ENCODE measurements at places on chromosomes 4 and X.

GRCh38 chrX:63754136-63754859 is 30.7 kb downstream of the ARHGEF9 start:
- no peak for DNase-seq

GRCh38 chr4:56261027-56261426 is 126.3 kb downstream of the AASDH start:
- DNase-seq, result no peak

- DNase-seq, result no peak
These were observed 20.6 kb downstream of the GAB1 start for GRCh38 chr4:143357161-143357845.

- no peak for DNase-seq
These were observed 67.0 kb downstream of the TMEM156 start for GRCh38 chr4:38964942-38965775.

- DNase-seq, result no peak
These were observed 137.5 kb downstream of the RASL11B start for GRCh38 chr4:52999626-53000025.

GRCh38 chr4:81555489-81555888 is 83.8 kb upstream of the RASGEF1B start:
- DNase-seq, result no peak

GRCh38 chr4:6767386-6767747 is 15.2 kb upstream of the KIAA0232 start:
- DNase-seq, result no peak

DNA sequence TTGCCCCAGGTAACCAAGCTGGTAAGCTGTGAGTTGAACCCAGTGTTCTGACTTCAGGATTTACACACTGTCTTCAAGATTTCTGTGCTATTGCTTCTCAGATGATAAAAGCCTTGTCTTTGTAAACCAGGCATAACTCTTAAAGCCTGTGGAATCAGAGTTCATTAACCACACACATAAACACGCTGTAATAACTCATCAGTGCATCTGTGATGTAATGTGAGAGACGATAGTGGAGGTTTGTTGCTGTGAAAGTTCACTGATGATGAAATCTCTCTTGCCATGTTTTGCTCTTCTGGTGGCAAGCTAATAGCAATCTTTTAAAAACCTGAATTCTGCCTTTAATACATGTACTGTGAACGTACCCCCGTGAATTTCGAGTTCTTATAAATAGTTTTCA is 41.5 kb downstream of the CLCN4 start:
- DNase-seq, result no peak

- DNase-seq, result no peak
These were observed 82.0 kb downstream of the DCTD start for GRCh38 chr4:182835006-182835740.

GRCh38 chrX:121245763-121246162 is 198.4 kb downstream of the GLUD2 start:
- no peak for DNase-seq

DNA sequence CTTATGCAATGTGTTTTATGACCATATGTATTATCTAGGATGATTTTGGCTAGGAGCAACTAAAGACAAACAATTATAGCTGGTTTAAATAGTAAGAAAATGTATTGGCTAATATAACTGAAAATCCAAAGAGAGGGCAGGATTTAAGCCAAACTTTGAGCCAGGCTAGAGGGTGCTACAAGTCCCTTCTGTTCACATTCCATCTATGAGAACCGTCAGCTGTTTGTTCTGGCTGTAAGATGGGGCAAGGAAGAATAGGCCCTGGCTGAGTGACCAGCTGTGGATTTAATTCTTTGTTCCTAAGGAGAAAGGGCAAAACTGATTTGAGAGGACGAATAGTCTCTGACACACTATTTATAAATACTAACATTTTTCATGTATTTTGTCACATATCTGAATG is 79.2 kb upstream of the UGT8 start:
- DNase-seq, result no peak

GRCh38 chr4:1874201-1874600 is 3.0 kb downstream of the NSD2 start:
- DNase-seq, result no peak

DNA sequence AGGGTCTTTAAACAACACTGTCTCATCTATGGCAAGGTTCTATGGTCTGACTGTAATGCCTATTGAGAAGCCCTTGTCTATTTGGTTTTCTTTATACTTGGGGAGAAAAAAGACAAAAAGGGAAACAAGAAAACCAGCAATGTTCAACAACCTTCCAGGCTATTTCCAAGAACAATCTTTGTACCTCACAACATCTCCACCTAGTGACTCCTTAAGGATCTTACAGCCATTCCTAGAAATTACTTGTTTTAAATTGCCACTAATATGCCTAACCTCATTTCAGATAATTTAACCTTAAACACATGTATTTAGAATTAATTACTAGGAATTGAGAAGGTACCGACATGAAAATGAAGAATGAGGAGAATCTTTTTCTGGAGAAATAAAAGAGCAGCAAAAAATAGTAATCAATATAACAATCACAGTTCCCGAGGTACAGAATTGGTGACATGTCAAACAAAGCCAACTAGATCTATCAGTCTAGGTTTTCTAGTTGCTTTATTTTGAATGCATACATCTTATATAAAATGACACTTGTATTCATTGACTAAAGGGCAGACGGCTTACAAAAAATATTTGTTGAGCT is 1.6 kb upstream of the RBM46 start:
- DNase-seq, result peak; percentile 12

DNA sequence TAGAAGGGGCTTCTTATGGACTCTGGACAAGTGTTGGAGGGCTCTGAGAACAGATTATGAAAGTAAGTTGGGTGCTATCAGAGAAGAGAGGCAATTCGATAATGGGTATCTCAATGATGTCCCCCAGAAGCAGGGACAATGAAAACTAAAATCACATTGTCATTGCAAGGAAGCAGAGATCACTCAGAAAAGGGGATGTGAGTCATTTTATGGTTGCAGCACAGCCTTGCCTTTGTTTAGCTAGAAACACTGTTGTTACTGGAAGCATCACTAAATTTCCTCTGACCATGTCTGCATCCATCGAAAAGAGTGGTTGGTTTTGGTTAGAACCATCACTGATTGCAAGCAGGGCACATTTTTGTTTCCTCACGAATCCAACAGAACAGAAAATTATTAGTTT is 246.8 kb upstream of the NWD2 start:
- DNase-seq, result no peak

DNA sequence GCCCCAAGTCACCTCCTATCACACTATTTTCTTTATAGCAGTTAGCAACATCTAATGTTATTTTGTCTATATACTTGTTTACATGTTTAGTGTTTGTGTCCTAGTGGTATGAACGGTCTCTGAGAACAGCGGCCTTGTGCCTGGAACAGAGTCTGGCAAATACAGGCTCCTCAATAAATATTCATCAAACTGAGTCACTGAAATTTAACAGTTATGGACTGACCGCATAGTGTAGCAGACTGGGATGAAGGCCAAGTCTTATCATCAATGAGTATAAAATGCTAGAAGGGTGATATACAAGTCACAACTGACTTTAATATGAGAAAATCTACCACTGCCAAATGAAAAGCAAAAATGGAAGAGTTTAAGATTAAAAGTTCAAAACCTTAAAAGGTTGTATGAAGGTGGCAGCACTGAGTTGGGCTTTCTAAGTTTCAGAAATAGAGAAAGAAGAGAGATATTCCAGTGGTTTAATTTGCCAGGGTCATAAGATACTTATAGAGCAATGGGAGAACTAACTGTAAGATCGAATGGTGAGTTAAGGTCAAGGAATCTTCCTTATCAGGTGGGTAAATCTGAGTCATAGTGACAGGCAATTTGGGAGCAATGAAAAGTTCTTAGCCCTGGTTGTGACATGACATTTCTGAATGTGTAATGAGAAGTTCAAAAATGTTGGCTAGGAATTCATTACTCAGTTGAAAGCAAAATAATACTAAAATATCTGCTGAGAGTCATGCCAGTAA is 34.9 kb downstream of the ELOVL6 start:
- peak; percentile 38 for DNase-seq

- DNase-seq, result no peak
These were observed 125.4 kb upstream of the CXorf66 start for GRCh38 chrX:140090800-140091124.

GRCh38 chr4:72857787-72858186 is 211.7 kb downstream of the COX18 start:
- DNase-seq, result no peak

- DNase-seq, result no peak
These were observed 91.6 kb downstream of the APBB2 start for GRCh38 chr4:41122775-41123174.

- no peak for DNase-seq
These were observed 1547.4 kb upstream of the TENM3 start for GRCh38 chr4:180695851-180696250.

- DNase-seq, result no peak
These were observed 31.6 kb upstream of the MAML3 start for GRCh38 chr4:140185412-140186081.

DNA sequence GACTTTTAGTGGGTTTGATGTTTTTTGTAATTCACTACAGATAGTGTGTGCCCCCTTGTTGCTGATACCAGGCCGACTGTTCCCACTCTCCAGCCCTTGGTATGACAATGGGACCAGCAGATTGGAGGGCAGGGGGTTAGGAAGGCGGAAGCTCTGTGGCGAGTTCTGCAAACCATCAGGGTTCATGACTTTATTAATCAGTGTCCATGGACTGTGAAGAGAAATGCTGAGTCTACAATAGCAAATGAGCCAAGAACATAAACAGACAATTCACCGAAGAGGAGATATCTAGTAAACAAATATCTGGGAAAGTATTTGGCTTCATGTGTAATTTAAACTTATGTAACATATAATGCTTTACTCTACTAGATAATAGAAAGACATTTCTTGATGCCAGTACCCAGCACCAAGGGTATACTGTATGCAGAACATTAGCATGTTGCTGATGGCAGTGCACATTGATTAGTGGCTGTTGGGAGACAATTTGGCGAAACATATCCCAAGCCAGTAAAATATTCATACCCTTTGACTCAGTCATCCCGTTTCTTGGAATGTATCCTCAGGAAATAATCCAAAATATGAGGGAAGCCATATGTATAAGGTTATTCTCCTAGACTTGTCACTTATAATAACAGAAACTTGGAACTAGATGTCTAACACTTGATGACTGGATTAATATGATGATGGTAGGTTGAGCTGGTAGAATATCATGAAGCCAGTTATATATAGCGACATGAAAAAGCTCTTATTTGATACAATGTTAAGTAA is 169.4 kb downstream of the PTTG2 start:
- DNase-seq, result no peak

GRCh38 chrX:150547375-150548115 is 20.9 kb upstream of the MTM1 start:
- peak; percentile 55 for DNase-seq

GRCh38 chrX:119228512-119229252 is 7.4 kb upstream of the PGRMC1 start:
- peak; percentile 21 for DNase-seq

DNA sequence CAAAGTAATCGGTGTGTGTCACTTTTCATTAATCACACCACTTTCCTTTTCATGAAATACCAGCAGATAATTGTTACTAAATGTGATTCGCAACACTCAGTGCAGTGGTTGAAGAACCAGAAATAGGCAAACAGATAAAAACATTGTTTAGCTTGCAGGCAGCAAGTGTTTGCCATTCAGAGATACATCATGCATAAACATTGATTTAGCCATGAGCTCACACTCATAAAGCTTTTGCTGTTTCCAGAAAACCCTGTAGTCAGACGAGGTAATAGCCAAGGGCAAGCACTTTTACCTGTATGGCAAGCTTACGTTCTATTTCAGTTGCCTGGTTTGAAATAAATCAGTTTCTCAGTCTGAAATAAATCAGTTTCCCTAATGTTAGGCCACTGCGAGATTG is 542.0 kb upstream of the TENM3 start:
- DNase-seq, result no peak

DNA sequence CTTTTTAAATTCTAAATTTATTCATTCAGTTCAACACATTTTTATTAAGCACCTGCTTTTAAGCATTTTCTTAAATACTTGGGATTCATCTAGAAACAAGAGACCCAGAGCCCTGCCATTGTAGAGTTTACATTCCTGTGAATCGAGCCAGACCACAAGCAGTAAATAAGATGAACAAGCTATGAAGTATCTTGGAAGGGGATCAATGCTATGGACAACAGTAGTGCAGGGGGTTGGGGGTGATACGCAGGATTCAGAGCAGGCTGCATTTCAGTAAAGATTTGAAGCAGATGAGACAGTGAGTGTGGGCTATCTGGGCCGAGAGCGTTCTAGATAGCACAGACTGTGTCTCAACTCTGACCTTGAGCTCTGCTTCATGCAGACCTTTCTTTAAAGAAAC is 35.1 kb downstream of the CLDN22 start:
- DNase-seq, result no peak

GRCh38 chrX:45803383-45803921 is 602.8 kb upstream of the DIPK2B start:
- DNase-seq, result peak; percentile 42

- DNase-seq, result no peak
These were observed 10.5 kb downstream of the FGF5 start for GRCh38 chr4:80276931-80277330.

DNA sequence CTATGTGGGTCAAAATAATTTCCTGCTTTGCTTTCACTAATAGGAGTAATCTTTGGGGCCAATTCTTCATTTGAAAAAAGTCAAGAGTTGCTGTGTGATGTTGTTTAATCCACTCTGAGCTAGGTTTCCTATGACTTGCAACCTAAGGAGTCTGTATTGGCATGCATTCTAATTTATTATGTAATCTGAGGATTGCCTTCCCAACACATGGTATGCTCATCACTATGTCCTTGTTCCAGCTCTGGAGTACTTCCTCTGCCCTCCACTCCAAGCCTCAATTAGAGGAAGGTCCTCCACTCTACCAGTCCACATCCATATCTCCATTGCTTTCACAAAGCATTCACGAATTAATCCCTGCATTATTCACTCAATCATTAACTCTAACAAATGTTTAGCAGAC is 56.1 kb downstream of the PPP3CA start:
- DNase-seq, result no peak

DNA sequence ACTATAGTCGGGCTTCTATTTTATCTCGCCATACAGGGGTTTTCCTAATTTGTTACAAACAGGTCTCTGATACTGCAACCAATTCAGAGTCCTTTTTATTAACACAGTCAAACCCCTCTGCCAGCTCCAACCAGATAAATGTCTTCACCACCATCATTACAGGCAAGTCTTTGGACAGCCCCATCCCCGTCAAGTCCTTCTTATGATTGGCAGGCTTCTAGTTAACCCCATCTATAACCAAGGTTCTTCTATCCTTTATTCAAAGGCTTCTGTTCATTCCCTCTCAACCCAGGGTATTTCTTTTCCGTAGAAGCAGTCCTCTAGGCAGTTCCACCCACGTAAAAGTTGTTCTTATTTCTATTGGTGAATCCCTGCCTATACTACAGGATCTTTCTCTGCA is 29.9 kb upstream of the FOXR2 start:
- no peak for DNase-seq

GRCh38 chr4:84384801-84385200 is 114.3 kb downstream of the NKX6-1 start:
- no peak for DNase-seq

DNA sequence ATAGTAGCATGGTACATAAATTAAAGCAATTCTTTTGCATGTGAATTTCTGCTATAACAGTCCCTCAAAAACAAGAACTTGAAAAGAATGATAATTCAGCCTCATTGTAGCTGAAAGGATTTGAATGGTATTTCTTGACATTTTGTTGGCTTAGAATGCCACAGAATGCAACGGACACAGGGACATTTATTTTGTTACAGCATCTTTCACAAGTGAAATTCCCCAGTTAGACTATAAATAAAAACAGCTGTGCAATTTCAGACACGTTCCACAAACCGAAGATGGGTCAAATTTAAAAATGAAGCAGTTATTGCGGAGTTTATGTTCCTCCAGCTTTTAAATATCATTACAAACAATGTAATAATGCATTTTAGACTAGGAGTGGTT is 82.8 kb upstream of the AMELX start:
- no peak for DNase-seq

- DNase-seq, result no peak
These were observed 48.9 kb upstream of the SPP1 start for GRCh38 chr4:87926554-87927098.
